ENCODE measurements at places on chromosomes 6 and 20.

DNA sequence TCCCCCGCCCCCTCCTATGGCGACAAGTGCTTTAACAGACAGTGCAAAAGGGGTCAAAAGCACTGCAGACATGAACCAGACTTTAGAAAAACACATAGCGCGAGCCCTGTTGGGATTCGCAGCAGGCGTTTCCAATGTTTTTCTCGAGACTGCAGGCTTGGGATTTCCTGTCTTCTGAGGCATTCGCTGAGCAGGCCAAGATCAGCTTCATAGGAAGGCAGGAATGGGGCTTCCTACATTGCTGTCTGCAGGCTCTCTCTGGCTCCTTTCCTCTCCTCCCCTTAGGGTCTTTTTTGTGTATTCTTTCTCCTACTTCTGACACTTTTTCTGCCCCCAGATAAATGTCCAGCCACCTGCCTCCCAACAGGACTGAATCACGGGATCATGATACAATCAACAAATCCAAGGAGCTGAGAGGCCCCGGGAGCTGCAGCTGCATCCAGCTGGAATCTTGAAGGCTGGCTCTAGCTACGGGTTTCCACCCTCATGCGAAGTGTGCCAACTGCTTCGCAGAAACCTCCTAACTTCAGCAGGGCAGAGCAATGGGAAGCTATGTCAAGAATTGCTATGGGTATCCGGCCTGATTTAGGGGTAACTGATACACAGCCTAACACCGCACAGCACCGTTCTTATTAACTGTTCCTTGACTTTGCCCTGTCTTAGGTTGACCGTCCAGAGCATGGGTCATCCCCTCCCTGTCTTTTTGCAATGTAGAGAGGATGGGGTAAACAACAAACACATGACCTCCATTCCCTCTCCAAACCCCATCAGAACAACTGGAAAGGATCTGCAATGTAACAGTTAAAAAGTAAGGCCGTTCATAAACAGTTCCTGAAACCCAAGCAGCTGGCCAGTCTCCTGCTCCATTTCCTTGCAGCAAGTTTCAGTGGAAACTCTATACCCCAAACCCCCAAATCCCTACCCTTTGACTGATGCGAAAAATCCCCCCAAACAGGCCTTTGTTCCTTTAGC lies 31.5 kb downstream of the SNX5 start:
- DNase-seq = peak; percentile 86

DNA sequence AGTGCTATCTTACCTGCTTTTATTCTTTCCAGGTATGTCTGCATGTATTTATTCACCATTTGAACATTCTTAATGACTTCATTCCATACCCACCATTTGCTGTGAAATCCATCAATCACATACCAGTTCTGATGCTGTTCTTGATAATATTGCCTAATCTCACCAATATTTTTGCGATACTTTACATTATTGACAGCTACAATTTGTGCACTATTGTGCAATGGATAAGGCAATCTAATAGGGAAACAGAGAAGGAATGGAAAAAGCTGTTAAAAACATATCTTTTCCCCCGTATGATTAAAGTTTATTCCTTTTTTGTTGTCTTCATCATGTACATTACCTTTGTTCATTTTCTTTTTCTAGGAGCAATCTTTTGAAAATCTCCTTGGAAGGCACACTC lies 23.3 kb upstream of the ZBTB24 start:
- no peak for DNase-seq

DNA sequence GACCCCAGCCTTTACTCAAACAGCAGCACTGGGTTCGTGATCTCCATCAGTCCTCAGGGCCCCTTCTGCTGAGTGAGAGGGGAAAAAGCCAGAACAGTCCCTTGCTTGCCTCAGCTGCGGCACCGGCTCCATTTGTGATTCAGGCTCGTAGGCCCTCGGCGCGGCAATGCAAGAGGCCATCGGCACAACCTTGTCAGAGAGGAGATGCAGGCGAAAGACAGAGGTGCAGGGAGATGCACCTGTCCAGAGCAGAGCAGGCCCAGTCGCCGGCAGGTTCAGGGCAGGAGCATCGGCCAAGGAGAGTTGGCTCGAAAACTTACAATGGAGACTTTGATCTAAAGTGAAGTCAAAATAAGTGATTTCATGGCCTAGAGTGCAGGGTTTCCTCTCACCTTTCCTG lies 171.6 kb downstream of the SMOC2 start:
- no peak for DNase-seq

DNA sequence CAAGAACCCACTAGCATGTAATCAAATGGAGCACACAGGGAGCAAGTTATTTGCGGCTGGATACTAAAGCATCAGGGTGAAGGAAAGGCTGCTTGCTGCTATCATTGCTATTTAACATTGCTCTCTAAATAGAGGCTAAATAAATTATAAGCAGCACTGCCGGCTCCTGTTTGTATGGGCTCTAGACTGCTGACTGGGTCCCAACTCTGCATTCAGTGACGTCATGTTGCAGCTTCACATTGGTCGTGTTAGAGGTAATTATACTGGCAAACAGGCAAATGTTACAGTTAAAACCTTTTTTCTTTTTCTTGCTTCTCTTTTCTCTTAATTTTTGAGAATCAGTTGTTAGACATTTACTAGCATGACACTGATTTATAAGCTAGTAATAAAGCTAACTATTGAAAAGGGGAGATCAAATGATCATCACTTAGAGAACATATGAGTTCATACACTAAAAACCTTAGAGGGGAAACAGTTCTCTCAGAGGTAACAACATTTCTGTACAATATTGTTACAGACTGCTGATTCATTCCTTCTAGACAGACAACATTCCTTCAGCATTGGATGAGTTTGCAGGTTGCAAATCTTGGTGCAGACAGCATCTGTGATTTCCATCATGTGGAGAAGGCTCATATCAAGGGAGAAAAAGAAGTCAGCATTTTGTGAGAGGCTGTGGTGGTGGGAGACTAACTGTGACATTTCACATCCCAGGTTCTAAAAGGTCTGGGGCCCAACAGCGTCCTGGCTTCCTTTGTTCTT lies 15.9 kb downstream of the RFPL4B start:
- DNase-seq = no peak

DNA sequence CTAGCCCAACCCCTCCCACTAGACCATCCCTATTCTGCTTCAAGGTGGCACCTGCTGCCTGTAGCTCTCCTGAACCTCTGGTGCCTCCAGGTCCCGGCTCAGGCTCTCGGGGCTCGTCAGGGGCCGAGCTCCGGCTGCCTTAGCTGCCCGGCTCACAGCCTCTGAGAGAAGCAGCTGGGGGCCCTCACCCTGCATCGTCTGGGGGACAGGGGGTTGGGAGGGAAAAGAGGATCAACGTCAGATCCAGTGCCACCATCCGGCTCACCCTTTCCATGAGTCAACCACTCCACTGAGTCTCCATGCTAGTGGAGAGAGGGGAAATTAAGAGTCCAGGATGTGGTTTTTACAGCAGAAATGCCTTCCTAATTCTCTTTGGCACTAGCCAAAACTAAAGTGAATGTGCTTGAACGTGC lies 13.0 kb downstream of the BAG6 start:
- DNase-seq = no peak

DNA sequence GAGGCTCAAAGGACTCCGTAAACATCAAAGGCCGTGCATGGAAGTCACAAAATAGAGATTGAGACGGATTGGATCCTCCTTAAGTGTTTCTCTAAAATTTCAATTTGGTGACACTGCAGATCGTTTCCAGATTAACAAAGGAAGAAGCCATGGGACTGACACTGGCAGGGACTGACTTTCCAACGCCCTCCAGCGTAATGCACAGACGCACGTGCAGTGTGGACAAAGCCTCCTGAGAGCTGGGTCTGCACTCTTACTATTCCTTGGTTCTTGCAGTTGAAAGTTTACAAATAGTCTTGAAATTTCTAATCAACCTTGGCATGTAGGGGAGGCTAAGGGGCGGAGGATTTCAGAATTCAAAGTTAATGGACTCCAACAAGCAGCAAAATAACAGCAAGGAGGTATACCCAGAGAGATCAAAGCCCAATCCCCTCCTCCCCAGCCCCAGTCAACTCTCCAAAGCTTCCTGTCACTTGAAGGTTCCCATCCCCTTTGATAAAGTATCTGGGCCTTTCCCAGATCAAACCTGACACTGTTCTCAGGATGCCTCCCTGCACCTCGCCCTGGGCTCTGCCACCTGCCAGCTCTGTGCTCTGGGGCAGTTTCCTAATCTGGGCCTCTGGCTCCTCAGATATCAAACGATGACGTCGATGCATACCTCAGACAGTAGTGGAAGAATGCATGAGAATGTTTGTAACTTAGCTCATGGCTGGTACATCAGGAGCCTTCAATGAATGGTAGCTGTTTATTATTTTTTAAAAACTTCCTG lies 106.5 kb upstream of the TRAF3IP2 start:
- peak; percentile 84 for DNase-seq

- no peak for DNase-seq
These were observed 19.4 kb downstream of the C6orf15 start for GRCh38 chr6:31092769-31093505.

GRCh38 chr6:111361648-111362047 lies 121.4 kb downstream of the REV3L start:
- peak; percentile 15 for DNase-seq

GRCh38 chr6:31769684-31770371 lies 7.3 kb downstream of the VWA7 start:
- DNase-seq = no peak

DNA sequence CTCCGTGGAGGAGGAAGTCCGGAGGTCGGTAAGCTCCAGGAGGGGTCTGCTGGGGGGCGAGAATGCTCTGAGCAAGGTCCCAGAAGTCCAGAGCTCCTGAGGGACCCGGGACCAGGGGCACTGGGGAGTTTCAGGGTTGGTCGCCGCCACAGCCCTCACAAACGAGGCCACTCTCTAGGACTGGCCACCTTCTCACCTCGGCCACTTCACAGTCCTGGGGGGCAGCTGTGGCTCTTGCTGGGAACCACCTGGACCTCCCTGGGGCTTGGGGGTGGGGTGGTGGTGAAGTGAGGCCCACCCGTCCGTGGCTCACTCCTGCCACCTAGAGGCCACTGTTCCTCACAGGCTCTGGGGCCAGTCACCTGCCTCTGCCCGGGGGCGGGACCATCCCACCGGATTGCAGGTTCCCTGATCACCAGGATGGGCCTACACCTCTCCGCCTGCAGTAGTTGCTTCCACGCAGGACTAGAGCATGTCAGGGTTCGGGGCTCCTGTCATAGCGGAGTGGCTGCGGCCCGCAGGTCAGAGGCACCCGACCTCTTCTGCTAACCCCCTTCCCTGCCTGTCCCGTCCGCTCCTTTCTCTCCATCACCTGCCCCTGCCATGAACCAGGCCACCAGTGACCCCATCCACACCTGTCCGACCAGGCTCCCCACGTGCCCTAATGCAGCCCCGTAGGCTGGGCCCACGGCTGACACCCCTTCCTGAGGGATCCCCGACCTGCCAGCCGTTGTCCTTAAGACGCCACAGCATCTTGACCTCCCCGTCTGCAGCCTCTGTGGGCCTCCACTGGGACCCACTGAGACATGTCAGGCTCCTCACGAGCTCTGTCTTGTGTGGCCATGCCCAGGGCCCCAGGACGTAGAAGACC lies 5.1 kb upstream of the TCEA2 start:
- DNase-seq = no peak

DNA sequence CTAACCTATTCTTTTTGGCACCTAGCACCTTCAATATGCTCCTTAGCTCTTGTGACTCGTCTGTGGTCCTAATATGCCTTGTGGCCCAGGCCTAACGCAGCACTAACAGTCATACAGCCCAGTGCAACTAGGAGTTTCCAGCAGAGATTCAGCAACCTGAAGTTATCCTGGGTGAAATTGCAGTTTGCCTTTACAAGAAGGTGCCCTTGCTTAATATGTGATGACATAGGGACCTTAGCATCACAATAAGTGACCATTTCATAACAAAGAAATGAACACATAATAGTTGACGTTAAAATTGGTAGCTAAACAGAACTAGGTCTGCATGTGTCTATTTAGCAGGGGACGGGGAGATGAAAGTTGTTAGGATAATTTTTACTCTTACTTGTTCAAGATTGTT lies 10.1 kb downstream of the FIG4 start:
- no peak for DNase-seq

DNA sequence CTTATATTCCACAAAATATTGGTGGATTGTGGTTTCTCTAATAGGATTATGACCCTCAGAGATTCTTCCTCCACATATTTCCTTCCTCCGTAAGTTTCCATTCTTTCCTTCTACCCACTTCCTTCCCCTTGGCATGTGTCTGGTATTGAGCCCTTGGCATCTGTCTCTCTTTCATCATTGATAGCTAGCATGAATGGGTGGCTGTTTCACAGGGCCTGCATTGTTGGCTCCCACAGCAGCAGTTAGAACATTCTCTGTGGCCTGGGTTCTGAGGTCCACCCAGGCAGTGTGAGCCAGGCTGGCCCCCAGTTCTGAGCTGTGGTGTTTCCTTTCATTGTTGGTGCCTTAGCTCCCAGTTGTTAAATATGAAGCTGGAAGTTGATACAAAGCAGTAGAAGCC lies 125.3 kb downstream of the ANKS1A start:
- DNase-seq = no peak

- DNase-seq = no peak
These were observed 3.9 kb downstream of the ZFP57 start for GRCh38 chr6:29676981-29677601.

DNA sequence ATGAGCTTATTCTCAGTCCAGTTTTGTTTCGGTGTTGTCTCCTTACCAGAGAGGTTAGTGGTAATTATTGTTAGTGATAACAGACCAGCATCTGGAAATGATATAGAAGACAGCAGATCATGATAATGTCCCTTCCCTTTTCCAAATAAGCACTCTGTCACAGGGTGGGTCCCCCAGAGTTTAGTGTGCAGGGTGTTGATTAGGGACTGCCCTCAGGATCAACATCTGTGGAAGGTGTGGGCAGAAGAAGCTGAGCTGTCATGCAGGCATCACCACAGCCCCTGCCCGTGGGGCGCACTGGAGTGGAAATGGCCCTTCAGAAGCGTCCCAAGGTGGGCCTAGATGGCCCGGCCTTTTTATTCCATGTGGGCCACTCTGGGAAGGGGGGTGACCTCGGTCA lies 67.6 kb upstream of the DTNBP1 start:
- DNase-seq = no peak

DNA sequence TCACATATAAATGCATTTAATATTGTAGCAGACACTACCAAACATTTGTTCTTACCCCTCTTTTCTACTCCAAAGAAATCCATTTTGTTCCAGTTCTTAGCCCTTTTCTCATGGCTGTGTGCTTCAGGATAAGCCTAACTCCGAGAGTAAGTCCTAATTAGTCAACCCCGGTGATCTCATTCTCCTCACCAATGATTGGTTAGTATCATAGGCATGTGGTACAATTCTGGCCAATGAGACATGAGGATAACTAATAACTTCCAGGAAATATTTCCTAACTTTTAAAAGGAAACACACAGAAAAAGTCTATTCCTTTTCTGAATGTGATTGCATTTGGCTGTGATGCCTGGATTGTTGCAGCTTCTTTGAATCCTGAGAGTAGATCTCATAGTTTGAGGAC lies 116.0 kb downstream of the GPR63 start:
- no peak for DNase-seq
